ENCODE measurements at places on chromosomes 12 and 14.

GRCh38 chr12:128133321-128134073 is 133.5 kb upstream of the TMEM132C start:
- no peak for DNase-seq

DNA sequence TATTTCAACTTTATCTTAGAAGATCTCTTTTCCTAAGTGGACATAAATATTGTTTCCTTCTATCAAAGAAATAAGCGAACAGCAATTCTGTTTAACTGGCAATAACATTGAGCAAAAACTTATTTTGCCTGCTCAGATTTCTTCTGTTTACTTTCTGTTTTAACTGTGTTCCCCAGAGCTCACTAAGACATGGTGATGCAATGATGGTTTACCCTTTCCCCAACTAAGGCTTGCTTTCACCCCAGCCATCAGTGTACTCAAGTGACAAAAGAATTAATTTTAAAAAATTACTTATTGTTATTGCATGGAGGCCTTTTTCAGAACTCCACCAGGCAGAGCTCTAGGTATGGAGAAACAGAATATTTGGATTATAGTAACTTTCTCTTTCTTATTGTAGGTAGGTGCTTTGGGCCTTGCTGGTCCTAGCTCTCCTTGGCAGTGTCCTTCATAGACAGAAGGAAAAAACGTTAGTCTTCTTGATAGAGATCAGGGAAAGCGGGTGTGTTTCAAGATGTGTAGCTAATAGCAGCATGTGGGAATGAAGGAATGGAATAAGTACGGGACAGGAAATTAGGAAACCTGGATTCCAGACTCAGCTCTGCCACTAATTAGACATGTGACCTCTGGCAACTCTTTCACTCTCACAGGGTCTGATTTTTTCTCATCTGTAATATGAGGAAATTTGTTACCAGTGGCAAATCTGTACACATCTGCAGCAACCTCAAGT is 14.6 kb upstream of the DDHD1 start:
- peak; percentile 23 for DNase-seq

- no peak for DNase-seq
Observed at GRCh38 chr14:100654025-100654813, 67.0 kb upstream of the BEGAIN start.

- DNase-seq: peak; percentile 61
Observed at GRCh38 chr12:30980955-30981662, 54.6 kb downstream of the TSPAN11 start.

DNA sequence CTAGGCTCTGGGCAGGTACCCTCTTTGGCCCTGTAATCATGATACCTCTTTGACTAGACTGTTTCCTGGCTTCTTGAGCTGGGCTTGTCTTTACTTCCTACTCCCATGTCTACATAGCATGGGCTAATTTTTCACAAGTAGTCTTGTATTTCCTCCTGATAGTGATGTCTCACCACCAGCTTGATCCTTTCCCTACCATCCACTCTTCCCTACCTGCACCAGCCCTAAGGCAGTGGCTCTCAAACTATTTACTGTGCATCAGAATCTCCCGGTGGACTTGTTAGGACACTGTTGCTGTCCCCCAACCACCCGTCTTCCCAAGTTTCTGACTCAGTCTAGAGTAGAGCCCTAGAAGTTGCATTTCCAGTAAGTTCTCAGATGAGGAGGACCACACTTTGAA is 162.7 kb upstream of the AMIGO2 start:
- no peak for DNase-seq

- DNase-seq: no peak
Observed at GRCh38 chr14:56868660-56869059, 58.4 kb upstream of the OTX2 start.

- DNase-seq: no peak
Observed at GRCh38 chr14:51805541-51805940, 54.9 kb upstream of the GNG2 start.

DNA sequence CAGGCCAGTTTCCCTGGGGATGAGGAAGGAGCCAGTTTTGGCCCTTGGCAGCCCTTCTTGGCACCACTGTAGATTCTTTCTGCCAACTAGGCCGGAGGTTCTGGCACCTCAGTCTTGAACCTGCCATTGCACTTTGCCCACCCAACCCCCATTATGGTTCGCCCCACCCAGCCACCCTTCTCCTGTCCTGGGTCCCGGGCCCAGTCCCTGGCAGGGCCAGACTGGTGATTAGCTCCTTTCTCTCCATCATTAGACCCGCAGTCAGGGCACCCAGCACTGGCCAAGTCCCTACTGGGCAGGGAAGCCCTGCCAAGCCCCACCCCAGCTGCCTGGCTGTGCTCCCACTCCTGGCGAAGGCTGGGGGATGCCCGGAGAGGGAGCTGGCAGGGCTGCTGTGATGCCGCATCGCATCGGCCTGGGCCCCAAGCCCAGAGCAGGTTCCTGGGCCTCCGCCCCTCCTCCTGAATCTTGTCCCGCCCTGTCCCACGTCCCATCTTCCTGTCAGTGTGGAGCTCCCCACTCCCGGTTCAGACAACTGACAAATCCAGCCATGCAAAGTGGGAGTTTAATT is 9.8 kb downstream of the FAM222A start:
- no peak for DNase-seq

GRCh38 chr12:116600959-116601918 is 42.1 kb downstream of the MAP1LC3B2 start:
- DNase-seq: no peak

DNA sequence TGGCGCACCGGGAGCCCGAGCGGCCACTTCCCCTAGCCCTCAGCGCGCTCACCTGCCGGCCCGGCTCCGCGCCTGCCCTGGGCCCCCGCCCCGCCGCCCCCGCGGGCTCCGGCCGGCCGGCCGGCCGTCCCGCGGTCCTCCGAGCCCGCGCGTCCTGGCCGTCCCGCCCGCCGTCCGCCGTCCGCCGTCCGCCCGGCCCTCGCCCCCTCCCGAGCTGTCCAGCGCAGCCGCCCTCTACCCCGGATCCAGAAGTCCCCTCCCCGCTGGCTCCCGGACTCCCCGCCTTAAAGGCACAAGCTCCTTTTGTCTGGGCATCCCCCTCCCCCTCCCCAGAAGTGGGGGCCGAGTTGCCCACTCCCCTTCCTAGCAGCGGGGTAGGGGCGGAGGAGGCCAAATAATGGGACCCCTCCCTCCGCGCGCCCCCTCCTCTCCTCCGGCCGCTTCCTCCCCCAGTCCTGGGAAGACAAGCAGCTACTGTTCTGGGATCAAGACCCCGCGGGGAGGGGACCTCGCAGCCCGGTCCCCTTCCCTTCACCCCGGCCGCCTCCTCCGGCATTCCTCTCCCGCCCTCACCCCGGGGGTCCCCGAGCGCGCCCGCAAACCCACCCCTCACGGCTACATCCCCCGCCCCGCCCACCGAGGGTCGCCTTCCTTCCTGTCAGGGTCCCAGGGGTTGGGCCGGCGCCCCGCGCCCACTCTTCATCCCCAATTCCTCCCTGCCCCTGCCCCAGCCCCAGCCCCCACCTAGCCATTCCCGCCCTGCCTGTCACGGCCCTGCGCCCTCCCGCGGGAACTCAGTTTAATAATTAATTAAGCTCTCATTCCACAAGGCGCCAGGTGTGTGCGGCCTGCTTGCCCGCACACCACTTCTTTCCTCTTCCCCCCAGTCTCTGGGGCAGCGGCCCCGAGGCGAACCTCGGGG is at the start of gene ADCY6:
Gene ADCY6 (minus strand): TSS at position 236 of the 922 bp plus-strand sequence. CDS start 5,655 bp downstream, outside the sequence.
- peak; percentile 85 for DNase-seq
